ENCODE measurements at places on chromosomes 6 and 20. TPM values are rescaled to one million over a fixed set of nuclear protein-coding genes. Genes with fewer than 3 reads are reported as not detected.

GRCh38 chr6:73006146-73006545 lies 219.2 kb downstream of the KHDC1L start:
- H3K4me1 ChIP-seq: no peaks in the 10 kb centered on the region
- DNase-seq: no peak
- H3K27ac ChIP-seq: no peak overlapping the region
- H3K27me3 ChIP-seq: no peaks in the 10 kb centered on the region

GRCh38 chr6:163460307-163460782 lies 45.8 kb downstream of the QKI start:
- DNase-seq: no peak
- H3K4me1 ChIP-seq: peaks cover 53% of the 10 kb centered on the region
- H3K27ac ChIP-seq: peak overlapping the region; percentile 96
- peaks cover 42% of the 10 kb centered on the region for H3K36me3 ChIP-seq
- peak overlapping the region; percentile 86 for H3K4me3 ChIP-seq

- H3K27ac ChIP-seq: no peak overlapping the region
- H3K36me3 ChIP-seq: peaks cover 37% of the 10 kb centered on the region
- peaks cover 22% of the 10 kb centered on the region for H3K4me1 ChIP-seq
- H3K27me3 ChIP-seq: peaks cover 4% of the 10 kb centered on the region
Measured at GRCh38 chr20:26276554-26277210, 580.0 kb upstream of the ZNF337 start.

The TXLNB gene
- total RNA-seq: 0.18 TPM

The PTCRA gene
- total RNA-seq: not detected

The SLC17A2 gene
- total RNA-seq: not detected

Measured in activated naive CD8-positive, alpha-beta T cell treated with anti-CD3 and anti-CD28 coated beads for 36 hours (primary cell).